ENCODE measurements at places on chromosomes 13 and 19. TPM values are rescaled to one million over a fixed set of nuclear protein-coding genes. Genes with fewer than 3 reads are reported as not detected.

DNA sequence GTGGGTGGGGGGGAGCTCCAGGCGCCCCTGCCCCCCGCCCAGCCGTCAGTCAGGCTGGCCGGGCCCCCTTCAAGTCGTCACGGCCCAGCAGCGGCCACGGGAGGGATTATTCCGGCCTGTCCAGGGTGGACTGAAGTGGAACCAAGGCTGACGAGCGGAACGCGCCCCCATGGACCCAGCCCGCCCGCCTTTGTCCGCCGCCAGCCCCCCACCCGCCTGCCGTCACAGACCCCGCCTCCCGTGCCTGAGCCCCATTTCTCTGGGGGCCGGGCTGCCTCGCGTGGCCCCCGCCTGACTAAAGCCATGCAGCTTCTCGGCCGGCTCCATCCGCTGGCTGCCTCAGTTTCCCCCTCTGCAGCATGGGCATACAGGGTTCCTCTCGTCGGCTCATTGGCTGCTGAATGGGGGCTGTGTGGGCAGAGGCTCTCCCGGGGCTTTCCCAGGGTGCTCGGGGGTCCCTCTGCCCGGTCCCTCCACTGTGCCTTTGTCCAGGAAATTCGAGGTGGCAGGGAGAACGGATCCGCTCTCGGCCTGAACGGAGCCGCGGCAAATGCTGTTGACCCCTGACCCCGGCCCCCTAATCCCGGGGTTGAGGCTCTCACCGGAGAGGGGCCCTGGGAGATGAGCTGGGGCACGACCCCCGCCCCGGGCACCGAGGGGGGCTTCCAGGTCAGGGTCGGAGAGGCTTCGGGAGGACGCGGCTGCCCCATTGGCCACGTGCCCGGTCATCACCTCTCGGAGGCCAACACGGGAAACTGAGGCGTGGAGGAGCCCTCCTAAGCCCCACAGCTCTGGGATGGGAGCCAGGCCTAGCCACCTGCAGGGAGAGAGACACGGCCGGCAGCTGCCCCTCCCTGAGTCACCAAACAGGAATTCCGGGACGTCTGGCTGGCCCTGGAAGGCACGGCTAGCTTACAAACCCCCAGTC is 27.4 kb downstream of the EFNA2 start:
- no peak overlapping the region for H3K4me3 ChIP-seq
- H3K4me1 ChIP-seq: no peaks in the 10 kb centered on the region
- H3K27ac ChIP-seq: no peak overlapping the region

The TPTE2 gene
- total RNA-seq: 0.16 TPM

DNA sequence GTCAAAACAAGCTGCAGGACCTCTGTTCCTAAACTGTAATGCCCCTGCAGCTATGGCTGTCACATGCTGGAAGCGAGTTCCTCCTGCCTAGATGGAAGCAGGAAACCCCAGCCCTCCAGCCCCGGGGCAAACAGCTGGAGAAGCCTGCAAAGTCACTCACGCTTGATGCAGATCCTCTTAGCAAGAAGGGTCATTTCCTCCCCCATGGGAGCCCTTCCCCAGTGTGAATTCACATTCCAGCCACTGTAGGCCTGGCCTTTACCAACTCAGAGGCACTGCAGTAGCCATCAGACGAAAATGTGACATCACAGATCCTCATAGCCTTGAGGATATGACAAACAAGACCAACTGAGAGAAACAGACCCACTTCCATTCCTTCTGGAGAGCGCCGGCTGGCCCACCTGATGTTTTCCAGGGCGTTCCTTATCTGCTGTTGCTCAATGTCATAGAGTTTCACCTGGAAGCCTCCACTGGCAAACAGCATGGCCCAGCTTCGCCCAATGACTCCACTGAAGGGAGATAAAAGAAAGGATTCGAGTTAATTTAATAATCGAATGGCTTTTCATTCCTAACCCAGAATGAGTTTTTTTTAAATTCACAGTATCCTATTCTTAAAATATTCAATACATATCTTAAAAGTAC is 13.5 kb downstream of the CRYL1 start:
- H3K4me1 ChIP-seq: no peaks in the 10 kb centered on the region
- DNase-seq: no peak
- no peak overlapping the region for H3K4me3 ChIP-seq
- no peak overlapping the region for H3K27ac ChIP-seq
- no peaks in the 10 kb centered on the region for H3K27me3 ChIP-seq
- H3K36me3 ChIP-seq: no peaks in the 10 kb centered on the region

DNA sequence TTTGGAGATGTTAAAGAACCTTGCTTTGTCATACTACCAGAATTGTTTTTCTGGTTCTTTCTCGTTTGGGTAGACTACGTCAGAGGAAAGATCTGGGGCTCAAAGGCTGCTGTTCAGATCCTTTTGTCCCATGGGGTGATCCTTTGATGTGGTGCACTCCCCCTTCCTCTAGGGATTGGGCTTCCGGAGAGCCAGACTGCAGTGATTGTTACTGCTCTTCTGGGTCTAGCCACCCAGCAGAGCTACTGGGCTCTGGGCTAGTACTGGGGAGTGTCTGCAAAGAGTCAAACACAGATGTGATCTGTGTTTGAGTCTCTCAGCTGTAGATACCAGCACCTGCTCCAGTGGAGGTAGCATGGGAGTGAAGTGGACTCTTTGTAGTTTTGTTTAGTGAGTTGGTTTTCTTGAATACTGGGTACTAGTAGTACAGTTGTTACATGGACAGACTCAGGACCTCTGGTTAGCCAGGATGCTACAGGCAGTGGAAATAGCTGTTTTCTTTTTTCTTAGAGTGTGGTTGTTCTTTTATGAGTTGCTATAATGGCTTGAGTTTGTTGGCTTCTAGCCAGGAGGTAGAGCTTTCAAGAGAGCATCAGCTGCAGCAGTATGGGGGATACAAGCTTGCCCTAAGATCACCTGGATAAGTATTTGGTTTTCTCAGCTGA is 34.4 kb downstream of the DNAJC15 start:
- H3K4me3 ChIP-seq: no peak overlapping the region
- H3K4me1 ChIP-seq: peaks cover 5% of the 10 kb centered on the region
- no peaks in the 10 kb centered on the region for H3K36me3 ChIP-seq

DNA sequence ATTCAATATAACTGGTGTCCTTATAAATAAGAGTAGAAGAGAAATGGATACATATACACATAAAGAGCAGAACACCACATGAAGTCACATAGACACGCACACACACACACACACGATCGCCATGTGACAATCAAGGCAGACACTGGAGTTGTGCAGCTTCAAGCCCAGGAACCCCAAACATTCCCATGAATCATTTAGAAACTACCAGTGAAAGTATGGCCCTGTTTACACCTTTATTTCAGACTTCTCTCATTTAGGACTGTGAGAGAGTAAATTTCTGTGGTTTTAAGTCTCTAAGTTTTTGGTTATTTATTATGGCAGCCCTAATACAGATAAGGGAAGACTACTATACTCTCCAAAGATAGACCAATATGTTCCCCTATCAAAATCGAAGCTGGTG is 20.4 kb upstream of the TNFSF13B start:
- H3K4me3 ChIP-seq: no peak overlapping the region
- no peak for DNase-seq
- H3K27me3 ChIP-seq: no peaks in the 10 kb centered on the region
- H3K27ac ChIP-seq: no peak overlapping the region
- no peaks in the 10 kb centered on the region for H3K36me3 ChIP-seq
- H3K4me1 ChIP-seq: no peaks in the 10 kb centered on the region

DNA sequence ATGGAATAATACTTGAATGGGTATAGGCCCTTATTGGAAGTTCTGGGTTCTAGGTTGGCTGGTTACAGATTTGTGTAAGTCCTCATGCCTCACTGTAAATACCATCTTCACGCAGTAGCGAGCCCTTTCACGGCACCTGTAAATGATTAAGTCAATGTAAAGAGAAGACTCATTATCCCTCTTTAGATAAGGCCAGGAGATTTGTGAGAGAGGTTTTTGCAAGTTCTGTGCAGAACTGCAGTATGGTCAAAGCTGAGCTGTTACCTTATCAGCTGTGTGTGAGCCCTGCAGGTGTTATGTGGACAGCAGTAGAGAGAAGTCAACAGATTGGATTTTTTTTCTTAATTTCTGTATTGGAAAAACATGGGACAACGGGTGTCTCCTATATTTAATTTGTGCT is 141.6 kb downstream of the SHISA2 start:
- no peak overlapping the region for H3K27ac ChIP-seq
- DNase-seq: no peak

GRCh38 chr19:12202250-12202649 is 39.4 kb downstream of the ZNF136 start:
- peaks cover 4% of the 10 kb centered on the region for H3K4me1 ChIP-seq
- H3K36me3 ChIP-seq: peaks cover 3% of the 10 kb centered on the region
- no peaks in the 10 kb centered on the region for H3K27me3 ChIP-seq
- no peak for DNase-seq
- H3K27ac ChIP-seq: no peak overlapping the region

DNA sequence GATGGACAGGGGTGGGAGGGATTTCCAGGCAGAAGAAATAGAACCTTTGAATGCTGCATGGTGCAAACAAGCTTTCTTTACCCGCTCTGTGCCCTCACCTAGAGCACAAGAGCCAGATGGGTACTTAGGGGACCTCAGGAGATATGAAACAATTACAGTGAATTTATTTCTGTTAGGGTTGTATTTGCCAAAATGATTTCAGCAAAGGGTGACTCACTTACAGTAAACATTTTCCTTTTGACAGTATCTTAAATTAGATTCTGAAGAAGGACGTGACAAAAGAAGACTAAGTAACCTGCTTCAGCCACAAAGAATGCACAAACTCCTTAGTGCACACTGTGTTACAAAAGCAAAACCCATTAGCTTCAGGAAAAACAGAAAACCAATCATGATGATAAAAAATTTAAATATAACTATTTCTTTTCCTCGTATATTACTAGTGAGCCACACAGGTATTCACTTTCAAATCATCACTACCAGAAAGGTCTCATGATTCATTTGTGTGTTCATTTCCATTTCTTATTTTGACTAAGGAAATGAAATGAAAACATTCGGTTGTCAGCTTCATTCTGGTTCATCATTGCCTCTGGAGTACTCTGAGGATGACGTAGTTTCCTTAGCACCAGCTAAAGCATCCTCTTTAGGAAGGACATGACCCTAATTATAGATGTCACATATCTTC is 158.8 kb downstream of the NHLRC3 start:
- H3K27ac ChIP-seq: no peak overlapping the region
- H3K4me1 ChIP-seq: no peaks in the 10 kb centered on the region
- no peaks in the 10 kb centered on the region for H3K36me3 ChIP-seq
- H3K4me3 ChIP-seq: no peak overlapping the region
- no peak for DNase-seq
- H3K27me3 ChIP-seq: no peaks in the 10 kb centered on the region

The STARD13 gene
- total RNA-seq: 43.6 TPM

The PSG1 gene
- not detected for total RNA-seq

GRCh38 chr13:49517461-49517860 is 21.7 kb downstream of the PHF11 start:
- H3K4me3 ChIP-seq: no peak overlapping the region
- H3K27ac ChIP-seq: no peak overlapping the region
- no peaks in the 10 kb centered on the region for H3K27me3 ChIP-seq
- H3K4me1 ChIP-seq: no peaks in the 10 kb centered on the region
- DNase-seq: no peak

GRCh38 chr13:26529441-26529840 is 28.0 kb upstream of the WASF3 start:
- H3K4me3 ChIP-seq: no peak overlapping the region
- H3K36me3 ChIP-seq: no peaks in the 10 kb centered on the region
- H3K4me1 ChIP-seq: no peaks in the 10 kb centered on the region
- DNase-seq: no peak

GRCh38 chr19:51097166-51097738 is 11.0 kb downstream of the CTU1 start:
- no peaks in the 10 kb centered on the region for H3K4me1 ChIP-seq
- no peak for DNase-seq
- H3K27me3 ChIP-seq: no peaks in the 10 kb centered on the region
- no peak overlapping the region for H3K27ac ChIP-seq
- no peak overlapping the region for H3K4me3 ChIP-seq
- H3K36me3 ChIP-seq: no peaks in the 10 kb centered on the region

GRCh38 chr19:45645068-45645630 is 6.0 kb upstream of the EML2 start:
- peak overlapping the region; percentile 23 for H3K27ac ChIP-seq
- H3K36me3 ChIP-seq: no peaks in the 10 kb centered on the region
- H3K4me3 ChIP-seq: no peak overlapping the region
- H3K4me1 ChIP-seq: peaks cover 46% of the 10 kb centered on the region
- DNase-seq: no peak

The SHISA2 gene
- total RNA-seq: 19.9 TPM

DNA sequence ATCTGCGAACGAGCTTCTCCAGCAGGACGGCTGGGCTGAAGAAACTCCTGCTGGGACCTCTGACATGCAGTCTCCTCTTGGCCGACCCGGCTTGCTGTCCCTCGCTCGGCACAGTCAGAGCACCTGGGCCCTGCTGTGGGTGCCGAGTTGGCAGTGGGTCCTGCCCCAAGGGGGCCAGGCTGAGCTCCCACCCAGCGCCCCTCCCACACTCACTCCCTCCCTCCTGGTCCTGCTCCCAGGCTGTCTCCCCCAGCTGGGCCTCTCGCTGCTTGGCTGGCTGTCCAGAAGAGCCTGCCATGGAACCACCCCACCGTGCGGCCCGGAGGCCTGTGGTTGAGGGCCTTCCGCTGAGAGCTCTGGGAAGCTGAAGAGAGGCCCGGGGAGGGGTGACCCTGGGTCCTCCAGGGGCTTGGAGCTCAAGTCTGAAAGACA is 6.0 kb downstream of the AKT2 start:
- no peak overlapping the region for H3K4me3 ChIP-seq
- peak overlapping the region; percentile 35 for H3K27ac ChIP-seq
- H3K36me3 ChIP-seq: no peaks in the 10 kb centered on the region
- DNase-seq: no peak
- no peaks in the 10 kb centered on the region for H3K27me3 ChIP-seq

GRCh38 chr19:6241680-6242377 is 37.9 kb downstream of the MLLT1 start:
- no peaks in the 10 kb centered on the region for H3K36me3 ChIP-seq
- DNase-seq: no peak
- H3K27ac ChIP-seq: no peak overlapping the region
- H3K4me3 ChIP-seq: no peak overlapping the region
- H3K27me3 ChIP-seq: no peaks in the 10 kb centered on the region

The CD209 gene
- total RNA-seq: 10.6 TPM

Data from left lung (tissue), 14 donors.